Purkinje cell (primary cell): ENCODE measurements at places on chromosomes 1 and 21. TPM values are rescaled to one million over a fixed set of nuclear protein-coding genes. Genes with fewer than 3 reads are reported as not detected.

The GJB5 gene
- polyA plus RNA-seq = 4.0 and 11.5 TPM in 2 replicates

The HSD11B1 gene
- polyA plus RNA-seq = not detected in 2 replicates

The NPHS2 gene
- not detected in 2 replicates for polyA plus RNA-seq

The CLK2 gene
- 4.2 and 7.1 TPM in 2 replicates for polyA plus RNA-seq

The SELP gene
- not detected in 2 replicates for polyA plus RNA-seq

The LCE1C gene
- polyA plus RNA-seq = not detected in 2 replicates

The C1orf210 gene
- not detected in 2 replicates for polyA plus RNA-seq
